ENCODE measurements at places on chromosomes 1 and 21. TPM values are rescaled to one million over a fixed set of nuclear protein-coding genes. Genes with fewer than 3 reads are reported as not detected.

DNA sequence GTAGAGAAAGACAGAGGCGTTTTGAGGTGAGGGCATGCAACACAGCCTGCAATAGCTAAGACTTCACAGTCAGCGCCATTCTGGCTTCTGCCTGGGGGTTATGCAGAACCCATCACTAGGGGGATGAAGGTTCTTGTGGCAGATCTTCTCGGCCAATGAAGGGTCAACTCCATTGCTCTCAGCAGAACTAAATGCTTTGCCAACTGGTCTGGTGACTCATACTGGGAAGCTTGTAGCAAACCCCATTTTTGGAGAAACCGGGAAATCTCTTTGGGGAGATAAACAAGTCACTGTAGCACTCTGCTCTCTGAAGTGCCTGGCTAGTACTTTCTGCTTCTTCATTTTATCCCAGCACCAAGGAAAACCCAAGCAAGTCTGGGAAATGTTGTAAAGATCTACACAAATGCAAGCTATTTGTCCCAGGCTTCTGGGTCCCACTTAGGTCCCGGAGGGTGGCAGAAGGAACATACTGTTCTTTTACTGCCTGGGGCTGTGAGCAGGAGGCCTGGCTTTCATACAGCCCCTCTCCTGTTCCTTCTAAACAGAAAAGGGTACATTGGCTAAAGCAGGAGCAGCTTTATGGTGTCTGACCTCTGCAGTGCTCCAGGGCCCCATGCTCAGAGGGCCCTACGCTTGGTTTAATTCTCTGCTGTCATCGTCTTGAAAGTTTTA lies 28.8 kb downstream of the SHISA4 start:
- no peak overlapping the region for H3K27ac ChIP-seq
- no peak overlapping the region for H3K4me3 ChIP-seq
- H3K4me1 ChIP-seq: peaks cover 9% of the 10 kb centered on the region
- peaks cover 4% of the 10 kb centered on the region for H3K27me3 ChIP-seq
- H3K36me3 ChIP-seq: peaks cover 5% of the 10 kb centered on the region

- no peak overlapping the region for H3K4me3 ChIP-seq
- H3K4me1 ChIP-seq: no peaks in the 10 kb centered on the region
- no peaks in the 10 kb centered on the region for H3K27me3 ChIP-seq
These were observed 22.5 kb downstream of the DPT start for GRCh38 chr1:168706391-168706992.

GRCh38 chr1:14800500-14801076 lies 202.1 kb downstream of the KAZN start:
- H3K4me3 ChIP-seq: no peak overlapping the region
- peaks cover 6% of the 10 kb centered on the region for H3K27me3 ChIP-seq
- no peaks in the 10 kb centered on the region for H3K36me3 ChIP-seq
- DNase-seq: no peak

- peaks cover 19% of the 10 kb centered on the region for H3K36me3 ChIP-seq
- H3K4me1 ChIP-seq: peaks cover 41% of the 10 kb centered on the region
- H3K4me3 ChIP-seq: peak overlapping the region; percentile 98
These were observed 930 bp downstream of the DHCR24 start for GRCh38 chr1:54885807-54886723.

DNA sequence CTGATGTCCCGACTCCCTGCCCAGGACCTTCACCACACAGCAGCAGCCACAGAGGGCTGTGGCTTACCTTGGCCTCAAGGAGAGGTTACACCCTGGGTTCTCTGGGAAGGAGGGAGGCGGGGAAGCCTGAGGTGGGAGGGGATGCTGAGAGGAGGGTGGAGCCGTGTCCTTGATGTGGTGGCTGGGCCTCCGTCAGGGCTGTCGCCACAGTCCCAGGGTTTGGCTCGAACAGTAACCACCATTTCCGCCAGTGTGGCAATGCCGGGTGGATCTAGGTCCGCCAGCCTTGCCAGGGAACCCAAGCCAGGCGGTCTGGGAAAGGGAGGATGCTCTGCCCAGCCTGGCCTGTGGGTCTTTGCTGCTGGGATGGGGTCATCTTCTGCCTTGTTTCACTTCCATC lies 18.4 kb upstream of the CDCA8 start:
- H3K27ac ChIP-seq: no peak overlapping the region
- H3K4me3 ChIP-seq: no peak overlapping the region
- peaks cover 3% of the 10 kb centered on the region for H3K27me3 ChIP-seq
- H3K4me1 ChIP-seq: no peaks in the 10 kb centered on the region
- H3K36me3 ChIP-seq: no peaks in the 10 kb centered on the region

DNA sequence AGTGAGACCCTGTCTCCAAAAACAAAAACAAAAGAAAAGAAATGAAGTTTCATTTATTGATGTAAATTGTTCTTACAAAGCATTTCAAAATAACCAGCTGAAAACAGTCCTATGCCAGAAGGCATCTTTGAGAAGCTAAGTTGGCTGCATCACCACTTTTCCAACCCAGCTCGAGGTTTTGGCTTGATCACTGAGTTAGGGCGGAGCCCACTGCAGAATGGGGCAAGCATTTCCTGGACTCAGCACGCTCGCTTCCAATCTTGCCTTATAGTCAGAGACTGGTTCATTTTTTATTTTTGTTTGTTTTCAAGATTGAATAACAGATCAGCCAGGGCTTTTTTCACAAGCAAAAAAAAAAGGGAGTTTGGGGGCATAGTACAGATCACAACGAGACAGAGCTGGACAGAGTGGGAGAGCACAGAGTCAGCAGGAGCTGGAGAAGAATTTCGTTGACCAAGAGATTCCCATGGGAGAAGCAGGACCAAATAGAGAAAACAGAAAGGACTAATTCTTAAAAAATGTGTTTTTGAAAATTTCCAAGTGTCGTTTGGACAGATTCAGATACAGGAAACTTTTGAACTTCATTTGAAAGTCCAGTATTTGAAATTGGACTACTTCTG lies 23.5 kb upstream of the COL6A1 start:
- peaks cover 4% of the 10 kb centered on the region for H3K27me3 ChIP-seq
- no peaks in the 10 kb centered on the region for H3K4me1 ChIP-seq
- no peak for DNase-seq

GRCh38 chr1:81670286-81670685 lies 130.4 kb upstream of the ADGRL2 start:
- H3K4me1 ChIP-seq: no peaks in the 10 kb centered on the region
- peaks cover 2% of the 10 kb centered on the region for H3K27me3 ChIP-seq
- no peak for DNase-seq
- no peaks in the 10 kb centered on the region for H3K36me3 ChIP-seq

DNA sequence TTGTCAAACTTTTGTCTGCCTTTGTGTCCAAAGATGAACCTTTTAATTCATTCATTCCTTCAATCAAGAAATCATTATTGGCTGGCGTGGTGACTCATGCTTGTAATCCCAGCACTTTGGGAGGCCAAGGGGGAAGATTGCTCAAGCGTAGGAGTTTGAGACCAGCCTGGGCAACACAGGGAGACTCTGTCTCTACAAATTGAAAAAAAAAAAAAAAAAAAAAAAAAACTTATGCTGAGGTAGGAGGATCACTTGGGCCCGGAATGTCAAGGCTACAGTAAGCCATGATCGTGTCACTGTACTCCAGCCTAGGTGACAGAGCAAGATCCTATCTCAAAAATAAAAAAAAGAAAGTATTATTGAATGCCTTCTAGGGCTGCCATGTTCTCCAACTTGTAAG lies 51.3 kb upstream of the CXADR start:
- H3K27ac ChIP-seq: no peak overlapping the region
- no peak overlapping the region for H3K4me3 ChIP-seq
- no peaks in the 10 kb centered on the region for H3K27me3 ChIP-seq
- no peaks in the 10 kb centered on the region for H3K36me3 ChIP-seq
- no peak for DNase-seq

GRCh38 chr1:207363871-207364270 lies 42.4 kb downstream of the CD55 start:
- H3K27ac ChIP-seq: no peak overlapping the region
- H3K27me3 ChIP-seq: no peaks in the 10 kb centered on the region
- H3K4me1 ChIP-seq: no peaks in the 10 kb centered on the region
- no peak overlapping the region for H3K4me3 ChIP-seq
- DNase-seq: no peak

- H3K36me3 ChIP-seq: peaks cover 8% of the 10 kb centered on the region
- DNase-seq: no peak
- no peak overlapping the region for H3K4me3 ChIP-seq
- H3K27me3 ChIP-seq: peaks cover 5% of the 10 kb centered on the region
- no peaks in the 10 kb centered on the region for H3K4me1 ChIP-seq
- no peak overlapping the region for H3K27ac ChIP-seq
These were observed 9.7 kb downstream of the SOAT1 start for GRCh38 chr1:179303200-179303785.

GRCh38 chr1:2881556-2881955 lies 80.1 kb upstream of the TTC34 start:
- H3K4me3 ChIP-seq: no peak overlapping the region
- H3K36me3 ChIP-seq: no peaks in the 10 kb centered on the region
- peaks cover 8% of the 10 kb centered on the region for H3K27me3 ChIP-seq
- no peak overlapping the region for H3K27ac ChIP-seq
- no peaks in the 10 kb centered on the region for H3K4me1 ChIP-seq

DNA sequence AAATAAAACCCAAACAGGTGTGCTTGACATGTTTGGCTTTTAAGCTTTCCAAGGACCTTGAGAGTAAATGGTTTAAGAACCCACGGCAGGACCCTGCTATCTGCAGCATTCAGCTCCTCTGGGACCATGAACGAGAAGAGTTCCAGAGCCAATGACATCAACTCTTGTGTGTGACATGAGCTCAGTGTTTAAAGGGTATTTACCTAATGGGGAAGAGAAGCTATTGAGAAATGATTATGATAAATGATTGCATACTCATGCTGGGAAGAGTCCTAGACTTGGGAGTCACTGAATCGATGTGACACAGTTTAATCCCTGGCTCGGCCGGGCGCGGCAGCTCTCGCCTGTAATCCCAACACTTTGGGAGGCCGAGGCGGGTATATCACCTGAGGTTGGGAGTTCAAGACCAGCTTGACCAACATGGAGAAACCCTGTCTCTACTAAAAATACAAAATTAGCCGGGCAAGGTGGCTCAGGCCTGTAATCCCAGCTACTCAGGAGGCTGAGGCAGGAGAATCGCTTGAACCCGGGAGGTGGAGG lies 55.4 kb downstream of the KANK4 start:
- DNase-seq: no peak
- H3K27ac ChIP-seq: no peak overlapping the region
- no peak overlapping the region for H3K4me3 ChIP-seq

DNA sequence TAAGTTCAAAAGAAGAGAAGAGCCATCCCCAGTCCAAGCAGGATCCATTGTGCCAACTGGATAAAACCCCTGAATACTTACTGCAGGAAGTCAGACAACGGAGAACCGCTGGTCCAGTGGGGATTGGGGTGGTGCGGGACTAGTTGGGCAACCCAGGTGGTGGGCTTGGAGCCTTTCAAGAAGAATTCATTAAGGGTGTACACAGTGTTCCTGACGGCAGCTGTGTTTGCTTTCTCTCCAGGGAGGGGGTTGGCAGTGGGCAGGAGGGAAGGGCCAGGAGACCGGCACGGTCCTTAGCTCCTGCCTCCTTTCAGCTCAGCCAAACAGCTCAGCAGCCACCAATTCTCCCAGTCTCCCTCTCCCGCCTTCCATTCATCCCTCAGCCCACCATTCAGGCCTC lies 7.1 kb upstream of the CDK18 start:
- DNase-seq: no peak
- H3K27ac ChIP-seq: no peak overlapping the region
- H3K36me3 ChIP-seq: no peaks in the 10 kb centered on the region

- H3K36me3 ChIP-seq: no peaks in the 10 kb centered on the region
- H3K27ac ChIP-seq: no peak overlapping the region
- no peak overlapping the region for H3K4me3 ChIP-seq
- peaks cover 4% of the 10 kb centered on the region for H3K27me3 ChIP-seq
- H3K4me1 ChIP-seq: no peaks in the 10 kb centered on the region
These were observed 102.0 kb downstream of the CRYAA start for GRCh38 chr21:43270800-43271301.

- H3K27ac ChIP-seq: peak overlapping the region; percentile 22
- H3K4me1 ChIP-seq: peaks cover 8% of the 10 kb centered on the region
- DNase-seq: no peak
- peaks cover 5% of the 10 kb centered on the region for H3K36me3 ChIP-seq
- H3K27me3 ChIP-seq: peaks cover 3% of the 10 kb centered on the region
These were observed 51.5 kb upstream of the VAV3 start for GRCh38 chr1:108016451-108016920.

GRCh38 chr1:147542569-147542897 lies 1.2 kb downstream of the BCL9 start:
- no peak overlapping the region for H3K27ac ChIP-seq
- H3K4me3 ChIP-seq: peak overlapping the region; percentile 78
- H3K4me1 ChIP-seq: peaks cover 12% of the 10 kb centered on the region
- no peaks in the 10 kb centered on the region for H3K36me3 ChIP-seq

DNA sequence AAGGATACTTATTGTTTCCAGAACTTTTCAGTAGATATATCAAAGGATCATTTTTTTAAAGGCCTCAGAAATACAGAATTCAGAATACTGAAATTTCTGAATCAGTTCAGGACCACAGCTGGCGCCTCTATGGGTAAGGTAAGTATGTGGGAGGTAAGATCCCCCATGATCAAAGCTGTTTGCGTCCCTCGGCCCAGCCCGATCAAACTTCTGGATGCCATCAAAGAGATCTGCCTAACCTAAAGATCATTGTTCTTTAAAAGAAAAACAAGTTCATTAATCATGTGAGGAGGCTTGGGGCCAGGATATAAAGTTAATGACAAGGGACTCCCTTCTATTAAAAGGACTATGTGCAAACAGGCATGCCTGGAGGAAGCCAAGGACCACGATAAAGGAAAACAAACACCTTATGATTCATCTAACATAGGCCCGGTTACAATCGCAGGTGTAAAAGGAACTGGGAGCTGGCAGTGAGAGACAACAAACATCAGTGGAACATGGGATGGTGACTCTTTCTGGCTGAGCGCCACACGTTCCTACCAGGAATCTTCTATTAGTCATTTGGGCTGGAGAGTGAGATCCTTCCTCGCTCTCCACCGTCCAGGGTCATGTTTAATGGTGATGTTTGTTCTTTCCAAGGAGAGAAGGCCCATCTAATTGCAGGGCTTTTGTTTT lies 2.8 kb upstream of the BACE2 start:
- H3K27me3 ChIP-seq: peaks cover 11% of the 10 kb centered on the region
- H3K27ac ChIP-seq: no peak overlapping the region
- H3K4me1 ChIP-seq: peaks cover 18% of the 10 kb centered on the region
- H3K4me3 ChIP-seq: no peak overlapping the region
- H3K36me3 ChIP-seq: peaks cover 6% of the 10 kb centered on the region

DNA sequence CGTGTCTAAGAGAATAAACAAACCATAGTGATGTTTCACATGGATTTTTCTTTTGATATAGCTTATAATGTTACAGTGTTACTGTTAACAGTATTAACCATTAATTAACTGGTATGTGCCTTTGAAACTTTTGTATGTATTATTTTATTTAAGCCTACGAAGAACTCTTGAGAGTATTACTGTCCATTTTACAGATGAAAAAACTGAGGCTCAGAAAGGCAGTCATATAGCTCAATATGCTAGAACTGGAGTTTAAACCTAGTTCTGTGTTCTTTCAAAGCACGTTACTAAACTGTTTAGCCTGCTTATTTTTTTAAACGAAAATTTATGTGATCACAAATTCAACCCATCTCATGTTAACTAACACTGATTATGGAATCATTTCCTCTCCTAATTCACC lies 83.5 kb downstream of the POU2F1 start:
- peaks cover 4% of the 10 kb centered on the region for H3K27me3 ChIP-seq
- H3K4me3 ChIP-seq: no peak overlapping the region
- H3K27ac ChIP-seq: no peak overlapping the region
- no peaks in the 10 kb centered on the region for H3K36me3 ChIP-seq
- H3K4me1 ChIP-seq: peaks cover 2% of the 10 kb centered on the region

GRCh38 chr1:21292503-21292983 lies 2.3 kb upstream of the ECE1 start:
- peak overlapping the region; percentile 20 for H3K4me3 ChIP-seq
- peaks cover 45% of the 10 kb centered on the region for H3K4me1 ChIP-seq
- H3K27me3 ChIP-seq: no peaks in the 10 kb centered on the region
- H3K27ac ChIP-seq: peak overlapping the region; percentile 58
- no peak for DNase-seq
- H3K36me3 ChIP-seq: peaks cover 4% of the 10 kb centered on the region

VSIG8 gene
- not detected for total RNA-seq

PCBP3 gene
- total RNA-seq: 2.5 TPM

HPCA gene
- total RNA-seq: not detected

CD46 gene
- 116 TPM for total RNA-seq

PSRC1 gene
- total RNA-seq: 9.7 TPM

Measured in endothelial cell (in vitro differentiated cells).